SK-N-SH (cell line): ENCODE measurements at places on chromosomes 7 and 10.

DNA sequence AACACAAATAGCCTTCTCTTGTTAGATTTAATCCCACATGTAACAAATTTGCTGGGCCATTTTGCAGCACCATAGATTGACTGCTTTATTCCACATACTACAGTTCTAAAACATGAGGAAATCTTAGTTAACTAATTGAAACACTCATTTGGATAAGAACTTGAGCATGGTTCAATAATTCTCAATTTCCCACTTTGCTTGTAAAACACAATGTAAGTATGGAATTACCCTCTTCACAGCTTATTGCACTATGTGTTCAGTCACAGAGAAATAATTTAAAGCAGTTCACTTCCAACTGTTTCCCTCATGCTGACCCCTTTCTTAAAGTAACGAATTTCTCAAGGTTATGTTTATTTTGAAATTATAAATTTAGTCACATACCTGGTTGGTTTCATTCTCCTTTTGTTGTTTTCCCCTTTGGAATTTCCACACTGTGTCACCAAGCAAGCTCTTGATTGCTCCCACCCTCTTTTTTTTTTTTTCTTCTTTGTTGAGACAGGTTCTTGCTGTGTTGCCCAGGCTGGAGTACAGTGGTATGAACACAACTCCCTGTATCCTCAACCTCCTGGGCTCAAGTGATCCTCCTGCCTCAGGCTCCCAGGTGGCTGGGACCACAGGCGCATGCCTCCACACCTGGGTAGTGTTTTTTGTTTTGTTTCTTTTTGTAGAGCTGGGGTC lies 425.4 kb downstream of the EXOC4 start:
- H3K27me3 ChIP-seq, result no peaks in the 10 kb centered on the region
- H3K4me1 ChIP-seq, result peaks cover 59% of the 10 kb centered on the region
- H3K36me3 ChIP-seq, result no peaks in the 10 kb centered on the region
- peak overlapping the region; percentile 94 for H3K27ac ChIP-seq
- H3K4me3 ChIP-seq, result no peak overlapping the region
- no peak for DNase-seq

DNA sequence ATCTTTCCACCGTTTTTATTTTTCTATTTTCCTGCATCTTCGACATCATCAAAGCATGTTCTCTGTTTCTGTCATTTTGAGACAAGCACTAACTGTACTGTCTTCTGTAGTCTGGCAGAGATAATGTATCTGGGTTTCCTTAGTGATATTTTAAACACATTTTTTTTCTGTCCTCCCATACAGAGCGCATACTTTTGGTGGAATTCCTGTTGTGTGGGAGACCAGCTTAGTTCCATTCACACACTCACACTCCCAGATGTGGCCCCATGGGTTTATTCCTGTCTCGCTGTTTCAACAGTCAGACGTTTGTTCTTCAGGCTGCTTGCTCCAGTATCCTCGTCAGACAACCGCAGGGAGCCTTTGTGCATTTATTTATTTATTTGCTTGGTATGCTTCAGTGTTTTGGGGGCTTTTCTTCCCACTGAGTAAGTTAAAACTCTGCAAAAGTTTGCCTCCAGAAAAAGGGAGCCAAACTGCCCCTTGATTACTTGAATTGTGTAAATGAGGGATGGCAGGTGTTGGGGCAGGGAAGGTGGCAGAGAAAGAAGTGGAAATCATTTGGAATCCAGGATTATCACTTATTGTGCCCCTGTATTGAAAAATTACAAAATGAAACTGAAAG lies 456.8 kb upstream of the KLF6 start:
- DNase-seq, result no peak
- no peaks in the 10 kb centered on the region for H3K36me3 ChIP-seq
- H3K27me3 ChIP-seq, result no peaks in the 10 kb centered on the region
- H3K4me3 ChIP-seq, result peak overlapping the region; percentile 59
- H3K27ac ChIP-seq, result peak overlapping the region; percentile 100

- H3K4me3 ChIP-seq, result no peak overlapping the region
- no peaks in the 10 kb centered on the region; the same call in 1 of the 2 replicates for H3K36me3 ChIP-seq
- no peak for DNase-seq
- H3K27me3 ChIP-seq, result no peaks in the 10 kb centered on the region
Observed at GRCh38 chr10:48554656-48555055, 50.2 kb downstream of the ARHGAP22 start.

GRCh38 chr7:69864274-69864673 lies 266.0 kb downstream of the AUTS2 start:
- no peaks in the 10 kb centered on the region for H3K27me3 ChIP-seq
- H3K36me3 ChIP-seq, result no peaks in the 10 kb centered on the region
- no peak overlapping the region for H3K4me3 ChIP-seq

GRCh38 chr7:99143521-99143852 lies 421 bp downstream of the SMURF1 start:
- H3K4me1 ChIP-seq, result peaks cover 19% of the 10 kb centered on the region
- H3K27ac ChIP-seq, result peak overlapping the region; percentile 74
- H3K4me3 ChIP-seq, result peak overlapping the region; percentile 67
- no peak for DNase-seq

DNA sequence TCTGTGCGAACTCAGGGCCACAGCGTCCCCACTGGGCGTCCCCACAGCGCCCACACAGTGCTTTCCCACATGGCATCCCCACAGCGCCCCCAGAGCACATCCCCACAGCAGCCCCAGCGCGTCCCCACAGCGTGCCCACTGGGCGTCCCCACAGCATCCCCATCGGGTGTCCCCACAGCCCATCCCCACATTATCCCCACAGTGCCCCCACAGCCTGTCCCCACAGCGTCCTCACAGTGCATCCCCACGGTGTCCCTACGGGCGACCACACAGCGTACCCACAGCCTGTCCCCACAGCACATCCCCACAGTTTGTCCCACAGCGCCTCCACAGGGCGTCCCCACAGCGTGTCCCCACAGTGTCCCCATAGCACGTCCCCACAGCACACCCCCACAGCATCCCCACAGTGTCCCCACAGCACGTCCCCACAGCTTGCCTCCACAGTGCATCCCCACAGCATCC lies 131.6 kb downstream of the ACTR3B start:
- H3K27ac ChIP-seq, result no peak overlapping the region
- H3K27me3 ChIP-seq, result no peaks in the 10 kb centered on the region
- no peaks in the 10 kb centered on the region for H3K36me3 ChIP-seq
- no peak for DNase-seq

DNA sequence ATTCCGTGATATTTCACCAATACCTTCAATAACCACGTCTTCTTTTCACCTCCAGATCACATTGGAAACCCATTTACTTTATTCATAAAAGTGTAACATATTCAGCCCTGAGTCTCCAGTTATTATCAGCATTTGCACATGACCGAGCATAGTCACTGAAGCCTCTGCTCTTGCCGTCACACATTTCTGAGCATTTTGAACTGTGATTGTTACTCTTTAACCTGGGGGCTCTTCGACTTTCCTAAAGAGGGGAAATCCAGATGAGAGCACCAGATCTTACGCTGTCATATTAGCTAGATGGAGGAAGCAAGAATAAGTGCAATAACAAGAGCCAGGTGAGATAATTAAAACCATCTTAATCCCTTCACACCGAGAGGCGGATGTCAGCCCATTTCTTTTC lies 260.0 kb upstream of the NRP1 start:
- no peaks in the 10 kb centered on the region for H3K27me3 ChIP-seq
- H3K4me1 ChIP-seq, result peaks cover 9% of the 10 kb centered on the region; the same call in 1 of the 2 replicates
- H3K36me3 ChIP-seq, result no peaks in the 10 kb centered on the region
- no peak overlapping the region for H3K27ac ChIP-seq
- no peak overlapping the region for H3K4me3 ChIP-seq

GRCh38 chr10:44470784-44471183 lies 85.9 kb upstream of the CXCL12 start:
- H3K27ac ChIP-seq, result no peak overlapping the region
- no peak overlapping the region for H3K4me3 ChIP-seq
- no peak for DNase-seq
- peaks cover 26% of the 10 kb centered on the region; the same call in 1 of the 2 replicates for H3K27me3 ChIP-seq
- H3K36me3 ChIP-seq, result no peaks in the 10 kb centered on the region
- H3K4me1 ChIP-seq, result no peaks in the 10 kb centered on the region

DNA sequence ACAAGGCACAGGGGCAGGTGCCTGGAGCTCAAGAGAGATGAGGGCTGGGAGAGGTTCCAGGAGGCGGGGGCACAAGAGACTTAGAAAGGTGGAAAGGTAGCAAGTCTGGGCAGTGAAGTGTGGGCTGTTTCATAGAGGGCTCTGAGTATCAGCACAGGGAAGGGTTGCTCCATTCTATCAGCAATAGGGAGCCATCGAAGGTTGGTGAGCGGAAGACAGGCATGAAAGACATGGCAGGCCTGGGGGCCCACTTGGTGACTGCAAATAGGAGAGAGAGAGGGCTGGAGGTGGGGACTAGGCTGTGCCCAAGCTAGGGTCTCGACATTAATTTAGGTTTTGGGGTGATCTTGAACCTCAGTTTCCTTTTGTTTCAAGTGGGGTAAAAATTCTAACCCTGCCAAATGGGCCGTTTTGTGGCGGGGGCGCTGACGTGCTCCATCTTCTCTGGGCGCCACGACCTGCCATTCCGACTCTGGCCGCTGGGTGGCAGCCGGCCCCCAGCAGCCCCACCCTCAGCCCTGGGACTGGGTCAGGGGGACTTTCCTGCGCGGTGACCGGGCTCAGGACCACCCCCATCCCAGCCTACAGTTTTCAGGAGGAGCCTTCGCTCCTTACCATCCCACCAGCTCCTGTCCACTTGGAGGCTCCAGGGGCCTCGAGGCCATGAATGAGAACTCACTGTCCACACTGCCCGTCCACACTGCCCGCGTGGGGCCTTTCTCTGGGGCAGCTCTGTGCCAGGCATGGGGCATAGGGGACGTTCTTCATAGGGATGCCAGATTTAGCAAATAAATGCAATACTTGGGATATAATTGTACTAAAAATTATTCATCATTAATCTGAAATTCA lies 37.2 kb upstream of the PCBD1 start:
- H3K4me1 ChIP-seq, result peaks cover 19% of the 10 kb centered on the region; the same call in 1 of the 2 replicates
- H3K4me3 ChIP-seq, result peak overlapping the region; percentile 32; the same call in 1 of the 2 replicates
- peaks cover 13% of the 10 kb centered on the region; the same call in 1 of the 2 replicates for H3K27me3 ChIP-seq

DNA sequence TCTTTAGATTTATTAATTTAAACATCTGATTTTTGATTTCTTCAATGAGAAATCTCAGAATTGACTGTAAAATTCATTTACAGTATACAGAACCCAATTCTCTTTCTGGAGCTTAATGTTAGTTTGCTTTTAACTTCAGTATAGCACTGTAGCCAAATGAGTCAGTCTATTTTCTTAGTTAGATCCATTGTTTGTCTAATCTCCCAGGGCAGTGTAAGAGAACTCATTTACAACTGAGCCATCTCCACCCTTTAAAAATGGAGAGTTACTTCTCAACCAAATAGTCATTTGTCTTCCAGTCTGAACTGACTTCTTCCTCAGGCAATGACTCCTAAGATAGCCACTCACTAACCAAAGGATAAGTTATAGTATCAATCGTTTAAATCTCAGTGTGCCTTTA lies 3.0 kb upstream of the WNT2 start:
- H3K36me3 ChIP-seq, result no peaks in the 10 kb centered on the region
- peaks cover 46% of the 10 kb centered on the region for H3K27me3 ChIP-seq
- DNase-seq, result no peak
- H3K27ac ChIP-seq, result no peak overlapping the region
- no peaks in the 10 kb centered on the region; the same call in 1 of the 2 replicates for H3K4me1 ChIP-seq

DNA sequence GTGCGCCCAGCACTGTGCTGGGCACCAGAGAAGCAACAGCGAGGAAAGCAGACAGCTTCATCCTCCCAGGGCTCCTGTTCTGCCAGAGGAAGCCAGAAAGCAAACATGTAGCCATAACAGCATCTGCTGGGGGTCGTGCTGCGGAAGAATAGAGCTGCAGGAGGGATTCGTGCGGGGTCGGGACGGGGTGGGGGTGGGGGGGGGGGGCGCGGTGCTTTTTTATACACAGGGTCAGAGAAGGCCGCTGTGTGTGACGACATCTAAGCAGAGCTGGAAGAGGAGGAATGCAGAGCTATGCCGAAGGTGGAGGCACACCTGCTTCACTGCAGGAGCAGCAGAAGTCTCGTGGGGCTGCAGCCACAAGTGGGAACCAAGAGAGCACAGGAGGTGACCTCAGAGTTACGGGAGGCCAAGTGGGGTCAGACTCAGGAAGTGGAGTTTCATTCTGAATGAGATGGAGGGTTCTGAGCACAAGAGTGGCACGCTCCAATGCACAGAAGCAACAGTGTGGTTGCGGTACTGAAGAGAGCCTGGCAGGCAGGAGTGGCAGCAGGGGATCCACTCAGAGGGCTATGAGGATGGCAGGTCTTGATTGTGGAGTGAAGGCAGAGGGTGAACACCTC lies 11.1 kb downstream of the PKD1L1 start:
- H3K36me3 ChIP-seq, result no peaks in the 10 kb centered on the region
- H3K4me1 ChIP-seq, result peaks cover 18% of the 10 kb centered on the region

GRCh38 chr7:63899691-63900393 lies 98.8 kb upstream of the ZNF722 start:
- H3K27me3 ChIP-seq, result no peaks in the 10 kb centered on the region
- peak; percentile 95 for DNase-seq
- no peaks in the 10 kb centered on the region for H3K36me3 ChIP-seq
- H3K27ac ChIP-seq, result no peak overlapping the region
- H3K4me1 ChIP-seq, result peaks cover 20% of the 10 kb centered on the region

DNA sequence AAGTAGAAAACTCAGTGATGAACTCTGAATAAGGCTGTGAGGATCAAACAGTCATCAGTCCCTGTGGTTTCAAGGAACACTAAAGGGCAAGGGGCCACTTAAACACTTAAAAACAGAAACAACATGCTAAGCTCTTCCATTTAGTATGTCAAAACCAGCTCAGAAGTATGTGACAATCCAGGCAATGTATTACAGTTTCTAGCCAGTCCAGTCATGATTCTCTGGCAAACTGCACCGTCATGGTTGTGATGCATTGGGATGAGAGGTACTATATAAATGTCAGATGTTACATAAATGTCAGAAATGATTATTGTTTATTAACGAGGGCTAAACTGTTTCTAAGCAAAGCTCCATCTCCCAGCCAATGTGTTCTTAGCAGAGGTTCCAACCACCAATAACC lies 4.7 kb upstream of the CREB5 start:
- DNase-seq, result peak; percentile 19
- H3K36me3 ChIP-seq, result no peaks in the 10 kb centered on the region
- H3K27ac ChIP-seq, result no peak overlapping the region
- H3K27me3 ChIP-seq, result no peaks in the 10 kb centered on the region; the same call in 1 of the 2 replicates
- H3K4me3 ChIP-seq, result no peak overlapping the region
- H3K4me1 ChIP-seq, result peaks cover 3% of the 10 kb centered on the region; the same call in 1 of the 2 replicates

GRCh38 chr7:107924841-107925504 lies 34.0 kb downstream of the DLD start:
- H3K27me3 ChIP-seq, result no peaks in the 10 kb centered on the region
- DNase-seq, result no peak
- peak overlapping the region; percentile 64 for H3K27ac ChIP-seq

DNA sequence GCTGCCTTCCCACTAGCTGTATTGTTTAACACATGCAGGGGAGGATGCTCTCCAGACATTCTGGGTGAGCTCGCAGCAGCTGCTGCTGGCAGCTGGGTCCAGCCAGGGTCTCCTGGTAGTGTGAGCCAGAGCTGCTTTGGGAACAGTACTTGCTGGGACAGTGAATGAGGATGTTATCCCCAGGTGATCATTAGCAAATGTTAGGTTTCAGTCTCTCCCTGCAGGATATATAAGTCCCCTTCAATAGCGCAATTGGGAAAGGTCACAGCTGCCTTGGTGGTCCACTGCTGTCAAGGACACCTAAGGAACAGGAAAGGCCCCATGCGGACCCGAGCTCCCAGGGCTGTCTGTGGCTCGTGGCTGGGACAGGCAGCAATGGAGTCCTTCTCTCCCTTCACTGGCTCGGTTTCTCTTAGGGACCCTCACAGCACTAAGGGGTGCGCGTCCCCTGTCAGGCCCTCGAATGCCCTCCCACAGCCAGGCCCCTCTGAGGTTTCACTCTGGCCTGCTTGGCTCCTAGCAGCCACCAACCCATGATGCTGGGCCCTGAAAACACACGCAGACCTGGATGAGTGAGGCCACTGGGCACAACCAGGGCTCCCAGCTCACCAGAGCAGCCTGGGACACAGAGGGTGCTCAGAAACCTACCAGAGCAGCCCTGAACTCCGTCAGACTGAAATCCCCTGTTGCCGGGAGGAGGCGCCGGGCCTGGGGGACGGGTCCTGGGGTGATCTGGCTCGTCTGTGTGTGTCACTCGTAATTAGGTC lies 173.0 kb upstream of the LANCL2 start:
- peak; percentile 81 for DNase-seq
- H3K4me3 ChIP-seq, result no peak overlapping the region
- peaks cover 48% of the 10 kb centered on the region for H3K4me1 ChIP-seq
- H3K27ac ChIP-seq, result peak overlapping the region; percentile 95
